8988T (cell line): ENCODE measurements at places on chromosomes 16 and 17.
A peak's percentile ranks its signal among the peaks of the same experiment; 100 is the strongest.

DNA sequence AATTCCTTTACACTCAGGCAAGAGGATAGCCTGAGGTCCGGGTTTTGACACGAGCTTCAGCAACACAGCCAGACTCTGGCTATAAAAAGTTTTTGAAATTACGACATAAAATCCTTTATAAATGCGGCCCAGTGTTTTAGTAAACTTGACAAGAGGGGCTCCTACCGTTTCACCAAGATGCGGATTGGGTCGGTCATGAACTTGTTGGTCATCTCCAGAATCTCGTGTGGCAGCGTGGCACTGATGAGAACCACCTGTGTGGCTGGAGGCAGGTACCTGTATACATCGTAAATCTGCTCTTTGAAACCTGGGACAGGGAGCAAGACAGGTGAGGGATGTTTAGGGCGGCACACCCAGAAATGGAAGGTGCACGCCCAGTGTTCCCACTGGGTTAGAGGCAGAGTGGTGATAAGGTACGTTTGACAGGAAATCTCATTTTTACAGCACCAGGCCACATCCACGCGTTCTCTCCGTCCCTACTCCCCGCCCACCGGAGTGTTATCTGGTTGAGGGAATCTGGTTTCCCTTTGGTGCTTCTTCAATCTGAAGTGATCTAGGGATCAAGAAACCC is 8.0 kb downstream of the EIF4A3 start:
- no peak for DNase-seq

GRCh38 chr16:85029408-85029784 is 1.8 kb downstream of the KIAA0513 start:
- DNase-seq, result no peak

- DNase-seq, result no peak
Observed at GRCh38 chr17:69597898-69598692, 183.6 kb downstream of the MAP2K6 start.

- DNase-seq, result no peak
Observed at GRCh38 chr16:94918-95265, 16.9 kb downstream of the MPG start.

- no peak for DNase-seq
Observed at GRCh38 chr16:82634955-82635610, 8.3 kb downstream of the CDH13 start.

- no peak for DNase-seq
Observed at GRCh38 chr16:75301804-75302203, 50.4 kb upstream of the BCAR1 start.

- DNase-seq, result no peak
Observed at GRCh38 chr17:55730808-55731207, 8.1 kb upstream of the TMEM100 start.

GRCh38 chr17:64075913-64076312 is 54.0 kb downstream of the ERN1 start:
- no peak for DNase-seq

- DNase-seq, result no peak
Observed at GRCh38 chr17:31724026-31724425, 135.0 kb downstream of the COPRS start.

DNA sequence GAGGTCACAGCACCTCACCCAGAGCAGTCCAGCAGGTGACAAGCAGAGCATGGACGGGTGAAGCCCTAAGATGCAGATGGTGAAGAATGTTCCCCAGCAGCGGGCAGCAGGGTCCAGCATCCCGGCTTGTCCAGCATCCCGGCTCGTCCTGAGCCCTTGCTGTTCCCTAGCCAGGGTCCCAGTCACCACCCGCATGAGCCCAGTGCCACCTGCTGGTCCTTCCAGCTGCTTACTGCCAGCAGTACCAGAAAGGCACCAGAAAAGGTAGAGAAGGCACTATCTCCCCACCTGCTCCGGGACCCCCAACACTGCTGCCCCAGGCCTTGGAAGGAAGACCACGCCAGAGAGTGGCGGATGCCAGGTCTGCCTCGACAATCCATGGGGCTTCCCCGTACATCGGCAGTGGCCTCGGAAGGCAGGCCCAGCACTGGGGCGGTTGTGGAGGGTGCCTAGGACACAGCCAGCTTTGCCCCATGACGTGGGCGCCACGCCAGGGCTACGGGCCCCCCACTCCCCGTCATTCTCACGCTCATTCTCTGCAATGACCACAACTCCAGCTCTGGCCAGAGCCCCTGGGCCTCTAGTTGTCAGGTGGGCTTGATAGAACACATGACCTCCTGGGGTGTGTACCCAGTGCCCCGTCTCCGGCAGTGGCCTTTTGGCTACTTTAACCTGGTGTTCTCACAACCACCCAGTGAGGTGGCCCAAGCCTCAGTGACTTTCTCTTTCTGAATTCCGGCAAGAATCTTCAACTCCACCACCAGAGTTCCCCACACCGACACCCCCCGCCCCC is 1.4 kb downstream of the CENPX start:
- peak; percentile 70 for DNase-seq

GRCh38 chr16:78487471-78487870 is 388.0 kb downstream of the WWOX start:
- DNase-seq, result no peak

- DNase-seq, result no peak
Observed at GRCh38 chr17:2687074-2687418, 24.5 kb downstream of the CLUH start.

GRCh38 chr17:5976251-5976650 is 93.9 kb upstream of the WSCD1 start:
- no peak for DNase-seq

DNA sequence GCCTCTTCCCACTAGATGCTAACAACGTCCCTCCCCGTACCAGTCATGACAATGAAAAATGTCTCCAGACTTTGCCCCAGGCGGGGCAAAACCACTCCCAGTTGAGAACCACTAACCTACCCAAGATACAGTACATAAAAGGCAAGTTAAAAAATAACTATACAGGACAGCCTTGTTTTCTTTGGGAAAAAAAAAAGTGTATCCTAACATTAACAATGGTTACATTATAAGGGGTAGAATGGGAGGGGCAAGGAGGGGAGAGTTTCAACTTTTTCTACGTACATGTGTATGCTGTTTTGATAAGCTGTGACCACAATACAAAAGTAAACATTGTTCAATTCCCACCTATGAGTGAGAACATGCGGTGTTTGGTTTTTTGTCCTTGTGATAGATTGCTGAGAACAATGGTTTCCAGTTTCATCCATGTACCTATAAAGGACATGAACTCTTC is 94.9 kb downstream of the TOX3 start:
- DNase-seq, result no peak

GRCh38 chr16:65038100-65038499 is 83.8 kb downstream of the CDH11 start:
- DNase-seq, result no peak

DNA sequence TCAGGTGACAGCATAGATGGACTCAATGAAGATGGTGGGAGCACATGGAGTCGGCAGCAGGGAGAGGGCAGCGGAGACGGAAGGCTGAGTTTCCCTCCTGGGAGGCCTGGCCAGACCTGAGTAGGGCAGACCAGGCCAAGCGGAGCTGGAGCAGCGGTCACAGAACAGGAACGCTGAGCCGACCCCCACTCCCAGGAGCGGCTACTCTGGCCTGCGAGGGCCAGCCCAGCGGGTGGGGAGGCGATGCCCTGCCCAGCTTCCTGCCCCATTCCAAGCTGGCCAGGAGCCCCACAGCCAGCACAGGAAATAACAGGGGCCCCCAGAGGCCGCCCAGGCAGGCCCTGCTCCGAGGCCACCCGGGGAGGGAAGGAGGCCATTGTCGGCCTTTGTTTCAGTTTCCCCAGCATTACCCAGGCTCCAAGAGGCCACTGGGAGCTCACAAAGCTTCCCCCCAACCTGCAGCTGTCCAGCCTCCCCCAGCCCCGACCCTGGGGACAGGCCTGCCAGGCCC is 79.8 kb downstream of the ZNF423 start:
- DNase-seq, result no peak

DNA sequence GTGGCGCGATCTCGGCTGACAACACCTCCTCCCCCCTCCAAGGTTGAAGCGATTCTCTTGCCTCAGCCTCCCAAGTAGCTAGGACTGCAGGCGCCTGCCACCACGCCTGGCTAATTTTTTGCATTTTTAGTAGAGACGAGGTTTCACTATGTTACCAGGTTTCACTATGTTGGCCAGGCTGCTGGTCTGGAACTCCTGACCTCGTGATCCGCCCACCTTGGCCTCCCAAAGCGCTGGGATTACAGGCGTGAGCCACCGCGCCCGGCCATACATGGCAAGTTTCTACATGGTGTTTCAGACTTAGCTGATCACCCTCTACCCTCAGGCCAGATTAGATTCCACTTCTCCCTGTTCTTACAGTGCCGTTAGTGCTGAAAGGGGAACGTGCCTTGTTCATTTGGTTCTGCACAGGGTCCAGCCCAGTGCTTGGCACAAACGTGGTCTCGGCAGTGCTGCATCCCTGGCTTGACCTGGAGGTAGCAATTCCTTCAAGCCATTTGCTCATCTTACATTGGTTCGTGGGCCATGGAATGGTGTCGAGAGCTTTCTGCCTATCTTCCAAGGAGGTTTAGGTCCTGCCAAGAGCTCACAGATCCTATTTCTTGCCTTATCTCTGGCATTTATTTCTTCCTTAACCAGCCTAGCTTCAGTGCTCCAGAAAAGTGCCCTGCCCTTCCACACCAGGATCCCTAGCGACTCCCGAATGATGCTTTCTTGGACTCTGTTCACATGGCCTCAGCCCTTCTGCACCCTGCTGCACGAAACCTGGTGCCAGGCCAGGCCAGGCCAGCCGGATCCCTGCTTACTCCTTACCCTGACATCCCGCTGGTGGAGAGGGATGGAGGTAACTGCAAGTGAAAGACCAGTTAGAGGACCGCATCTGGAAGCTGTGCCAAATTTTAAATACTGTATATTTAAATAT is 14.8 kb upstream of the AURKB start:
- no peak for DNase-seq

GRCh38 chr16:85902366-85903155 is 3.6 kb downstream of the IRF8 start:
- no peak for DNase-seq

GRCh38 chr17:27475070-27475673 is 18.9 kb downstream of the KSR1 start:
- no peak for DNase-seq

DNA sequence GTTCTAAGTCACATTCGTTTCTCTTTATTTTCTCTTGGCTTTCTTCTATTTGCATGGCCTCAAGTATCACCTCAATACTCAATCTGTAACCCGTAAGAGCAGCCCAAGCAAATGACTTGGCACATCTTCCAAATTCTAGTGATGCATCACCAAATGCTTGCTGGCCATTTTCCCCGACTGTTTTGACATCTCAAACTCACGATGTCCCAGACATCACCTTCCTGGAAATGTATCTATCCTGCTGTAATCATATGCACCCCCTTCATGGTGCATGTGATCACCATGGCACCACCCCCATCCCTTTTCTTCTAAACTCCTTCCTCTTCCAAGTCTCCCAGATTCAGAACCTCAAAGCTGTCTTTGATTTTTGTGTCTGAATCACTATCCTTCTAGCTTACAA is 24.0 kb upstream of the ABCA5 start:
- DNase-seq, result no peak

GRCh38 chr16:75305364-75306098 is 54.1 kb upstream of the BCAR1 start:
- DNase-seq, result peak; percentile 82

GRCh38 chr17:21823643-21824042 is 131.3 kb downstream of the KCNJ18 start:
- no peak for DNase-seq

DNA sequence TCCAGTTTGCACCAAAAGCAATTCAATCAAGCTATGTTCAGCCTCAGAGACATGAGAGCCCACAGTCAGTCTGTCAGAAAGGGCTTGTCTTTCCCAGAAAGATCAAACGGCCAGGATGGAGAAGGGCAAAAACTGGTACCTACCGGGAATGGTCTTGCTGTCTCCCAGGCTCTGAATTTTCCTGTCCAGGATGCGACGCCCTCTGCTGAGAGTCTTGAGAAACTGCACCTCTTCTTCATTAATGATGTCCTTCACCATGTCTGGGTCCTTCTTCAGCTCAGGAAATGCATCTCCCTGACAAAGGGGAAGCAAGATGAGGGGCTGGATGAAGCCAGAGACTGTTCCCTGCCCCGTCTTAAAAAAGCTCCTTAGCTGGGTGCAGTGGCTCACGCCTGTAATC is 15.8 kb upstream of the EXOSC6 start:
- DNase-seq, result peak; percentile 59

DNA sequence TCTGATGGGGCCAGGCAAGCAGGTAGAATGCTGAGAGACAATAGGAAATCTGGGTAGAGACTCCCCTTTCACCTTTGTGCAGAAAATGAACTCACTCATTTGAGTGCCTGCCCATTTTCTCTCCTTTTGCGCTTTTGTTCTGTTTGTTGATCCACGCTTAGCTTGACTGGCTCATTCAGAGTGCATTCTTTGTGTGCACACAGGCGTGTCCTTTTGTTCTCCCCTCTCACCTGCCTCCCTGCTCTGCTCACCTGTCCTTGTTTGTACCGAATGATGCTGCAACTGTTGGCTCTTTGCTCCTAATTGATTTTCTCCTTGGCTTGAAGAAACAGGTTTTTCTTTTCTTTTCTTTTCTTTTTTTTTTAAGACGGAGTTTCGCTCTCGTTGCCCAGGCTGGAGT is 15.8 kb downstream of the PGS1 start:
- no peak for DNase-seq

DNA sequence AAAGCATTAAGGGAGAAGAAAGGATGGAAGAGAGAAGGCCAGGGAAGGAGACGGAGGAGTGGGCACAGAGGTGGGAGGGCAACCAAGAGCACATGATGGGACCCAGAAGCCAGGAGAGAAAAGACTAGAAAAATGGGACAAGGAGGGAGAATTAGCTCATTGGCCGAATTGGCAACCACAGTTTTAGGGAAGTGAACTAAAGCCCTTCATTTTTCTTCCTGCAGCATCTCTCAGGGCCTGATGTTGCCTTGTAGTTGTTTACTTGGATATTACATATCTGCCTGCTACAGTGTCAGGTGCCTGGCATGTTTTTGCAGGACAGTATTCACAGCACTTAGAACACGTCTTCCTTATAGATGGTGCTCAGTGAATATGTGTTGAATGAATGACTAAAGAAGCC is 19.0 kb downstream of the EMP2 start:
- no peak for DNase-seq

DNA sequence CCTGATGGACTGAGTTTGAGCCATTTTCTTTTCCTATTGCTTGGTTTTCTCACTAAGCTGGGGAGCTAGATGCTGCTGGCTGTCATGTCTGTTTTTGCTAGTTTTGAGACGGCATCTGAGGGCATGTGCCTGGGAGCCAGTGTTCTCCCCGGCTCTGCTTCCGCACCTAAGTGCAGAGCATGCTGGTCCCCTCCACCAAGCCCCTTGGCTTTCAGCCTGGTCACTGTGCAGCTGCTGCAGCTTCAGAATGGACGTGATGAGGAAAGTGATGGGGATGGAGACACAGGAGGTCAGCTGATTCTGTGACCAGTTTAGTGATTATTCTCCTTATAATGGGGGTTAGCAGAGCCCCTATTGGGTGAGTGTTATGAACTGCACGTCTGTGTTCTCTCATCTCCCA is 28.5 kb downstream of the DNAH17 start:
- no peak for DNase-seq
